ENCODE measurements at places on chromosomes 6 and 20.

GRCh38 chr6:28977341-28978132, 27.6 kb downstream of the ZNF311 start:
- peak; percentile 72 for DNase-seq

DNA sequence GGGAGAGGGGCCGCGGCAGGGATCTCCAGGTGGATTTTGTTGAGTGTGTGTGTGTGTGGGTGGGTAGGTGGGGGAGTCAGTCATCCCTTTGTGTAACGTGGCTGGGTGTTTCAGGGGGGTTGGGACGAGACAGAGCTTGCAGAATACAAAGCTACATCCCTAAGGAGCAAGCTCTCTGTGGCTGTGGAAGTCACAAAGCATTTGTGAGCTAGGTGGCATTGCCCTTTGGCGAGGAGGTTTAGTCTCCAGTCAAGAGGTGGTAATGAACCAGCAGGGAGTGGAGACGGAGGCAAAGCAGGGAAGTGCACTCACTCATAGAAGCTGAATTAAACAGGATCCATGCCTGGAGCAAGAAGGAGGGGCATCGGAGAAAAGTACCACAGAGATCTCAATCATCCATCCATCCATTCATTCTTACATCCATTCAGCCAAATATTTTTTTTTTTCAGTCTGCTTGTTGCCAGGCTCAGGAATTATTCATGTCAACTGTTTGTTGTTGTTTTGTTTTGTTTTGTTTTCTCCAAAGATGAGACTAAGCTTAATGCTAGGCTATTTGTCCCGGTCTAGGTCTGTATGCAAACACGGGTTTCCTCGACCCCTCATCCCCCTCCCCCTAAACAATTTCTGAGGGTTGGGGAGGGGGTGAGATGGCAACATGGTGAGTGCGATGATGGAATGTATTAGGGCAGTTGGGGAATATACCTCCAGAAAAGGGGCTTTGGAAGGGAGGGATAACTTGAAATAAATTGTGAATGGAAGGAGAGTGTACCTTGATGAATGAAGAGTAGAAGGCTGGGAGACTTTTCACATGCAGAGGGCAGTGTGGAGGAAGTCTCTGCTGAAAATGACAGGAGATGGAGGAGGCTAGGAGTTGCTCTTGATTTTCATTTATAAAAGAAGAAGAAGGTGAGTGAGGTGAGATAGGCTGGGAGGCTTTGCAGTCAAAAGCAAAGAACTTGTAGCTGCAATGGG, 1.0 kb downstream of the HCRTR2 start:
- DNase-seq, result no peak

DNA sequence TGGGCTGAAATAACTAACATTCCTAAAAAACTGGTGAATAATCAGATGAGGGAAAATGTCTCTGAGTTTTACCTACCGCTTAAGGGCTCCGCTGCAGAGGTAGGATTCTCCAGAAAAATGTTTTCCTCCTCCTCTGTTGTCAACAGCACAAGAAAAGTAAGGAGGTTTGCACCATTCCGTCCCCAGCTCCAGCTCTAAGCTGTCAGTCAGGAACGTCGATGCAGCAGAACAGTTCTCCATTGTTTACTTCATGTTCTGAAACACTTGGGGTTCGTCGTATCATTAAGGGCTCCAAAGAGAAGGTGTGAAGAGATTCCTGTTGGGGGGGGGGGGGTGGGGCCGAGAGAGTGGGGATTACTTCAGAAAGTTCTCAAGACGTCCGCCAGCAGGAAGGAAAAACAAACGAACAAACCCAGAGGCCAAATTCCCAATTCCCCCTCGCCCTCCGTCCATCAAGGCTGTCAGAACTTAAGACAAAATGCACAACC, 734 bp downstream of the MMS22L start:
- peak; percentile 23 for DNase-seq

DNA sequence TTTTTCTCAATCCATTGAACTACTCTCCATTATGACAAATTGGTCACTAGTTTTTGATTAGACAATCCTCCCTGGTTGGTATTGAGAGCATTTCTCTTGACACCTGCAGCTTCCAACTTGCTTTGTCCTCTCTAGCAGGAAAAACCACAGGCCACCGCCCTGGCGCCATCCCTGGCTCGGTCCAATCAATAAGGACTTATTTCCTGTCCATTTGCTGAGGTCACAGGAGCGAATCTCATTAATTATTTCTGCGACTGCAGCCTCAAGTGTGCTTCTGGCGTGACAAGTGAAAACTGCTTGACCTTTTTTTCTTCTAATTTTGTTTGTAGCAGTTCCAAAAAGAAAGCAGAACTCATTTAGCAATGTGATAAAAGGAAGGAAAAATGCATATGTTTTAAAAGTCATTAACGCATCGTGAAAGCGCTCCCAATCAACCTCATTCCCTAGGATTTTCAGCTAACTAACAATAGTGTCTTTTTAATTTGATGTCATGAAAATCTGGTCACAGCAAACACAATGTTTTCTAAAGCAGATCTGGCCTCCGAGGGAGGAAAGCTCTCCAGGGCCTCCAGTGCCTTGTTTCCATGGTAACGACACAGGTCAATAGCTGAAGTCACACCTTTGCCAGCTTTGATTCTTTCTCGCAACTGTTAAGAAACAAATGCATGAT, 39.0 kb upstream of the BEND3 start:
- no peak for DNase-seq

DNA sequence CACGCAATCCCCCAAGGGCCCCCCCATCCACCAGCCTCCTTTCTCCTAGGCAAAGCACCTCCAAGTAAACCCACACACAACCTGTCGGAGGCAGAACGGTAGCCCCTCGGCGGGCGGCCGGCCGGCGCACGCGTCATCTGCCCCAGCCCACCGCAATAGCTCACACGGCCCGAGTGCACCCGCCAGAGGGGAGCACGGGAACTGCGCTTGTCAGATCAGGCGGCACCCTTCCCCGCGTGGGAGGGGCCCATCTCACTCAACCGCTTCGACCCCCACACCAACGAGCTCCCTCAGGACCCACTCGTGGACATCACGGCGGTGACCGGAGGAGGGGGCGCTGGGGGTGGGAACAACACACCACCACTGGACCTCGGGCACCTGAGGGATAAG, 767.9 kb upstream of the DEFB115 start:
- DNase-seq, result no peak

DNA sequence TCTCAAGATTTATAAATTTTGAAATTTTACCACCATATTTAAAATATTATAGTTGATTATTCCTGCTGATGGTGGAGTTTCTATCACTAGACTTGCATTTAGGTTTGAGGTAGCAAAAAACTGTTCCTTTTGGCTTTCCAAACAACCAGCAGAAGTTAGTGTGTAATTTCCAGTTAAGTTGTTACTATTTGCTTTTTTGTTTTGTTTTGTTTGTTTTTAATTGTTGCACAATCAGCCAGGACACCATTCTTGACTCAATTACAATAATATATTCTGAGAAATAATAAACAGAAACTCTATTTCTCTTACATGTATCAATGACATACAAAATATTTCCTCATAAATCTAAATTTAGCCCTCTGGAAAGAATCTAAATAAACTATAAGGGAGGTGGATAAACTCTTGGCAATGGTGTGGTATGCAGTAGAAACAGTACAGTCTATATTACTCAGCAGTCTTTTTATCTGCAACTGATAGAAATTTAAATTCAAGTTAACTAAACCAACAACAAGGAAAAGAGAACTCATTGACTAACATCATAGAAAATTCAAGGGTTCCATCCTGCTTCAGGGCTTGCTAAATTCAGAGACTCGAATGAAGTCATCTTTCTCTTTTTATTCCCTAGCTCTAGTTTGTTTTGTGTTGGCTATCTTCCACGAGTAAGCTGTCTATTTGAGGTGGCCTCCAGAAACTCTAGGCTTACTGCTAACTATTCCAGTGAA, 19.4 kb upstream of the COL19A1 start:
- DNase-seq, result no peak

- peak; percentile 40 for DNase-seq
Observed at GRCh38 chr20:5504061-5504739, 187.4 kb upstream of the PROKR2 start.
